ENCODE measurements at places on chromosomes 11 and 22.
A peak's percentile ranks its signal among the peaks of the same experiment; 100 is the strongest.

DNA sequence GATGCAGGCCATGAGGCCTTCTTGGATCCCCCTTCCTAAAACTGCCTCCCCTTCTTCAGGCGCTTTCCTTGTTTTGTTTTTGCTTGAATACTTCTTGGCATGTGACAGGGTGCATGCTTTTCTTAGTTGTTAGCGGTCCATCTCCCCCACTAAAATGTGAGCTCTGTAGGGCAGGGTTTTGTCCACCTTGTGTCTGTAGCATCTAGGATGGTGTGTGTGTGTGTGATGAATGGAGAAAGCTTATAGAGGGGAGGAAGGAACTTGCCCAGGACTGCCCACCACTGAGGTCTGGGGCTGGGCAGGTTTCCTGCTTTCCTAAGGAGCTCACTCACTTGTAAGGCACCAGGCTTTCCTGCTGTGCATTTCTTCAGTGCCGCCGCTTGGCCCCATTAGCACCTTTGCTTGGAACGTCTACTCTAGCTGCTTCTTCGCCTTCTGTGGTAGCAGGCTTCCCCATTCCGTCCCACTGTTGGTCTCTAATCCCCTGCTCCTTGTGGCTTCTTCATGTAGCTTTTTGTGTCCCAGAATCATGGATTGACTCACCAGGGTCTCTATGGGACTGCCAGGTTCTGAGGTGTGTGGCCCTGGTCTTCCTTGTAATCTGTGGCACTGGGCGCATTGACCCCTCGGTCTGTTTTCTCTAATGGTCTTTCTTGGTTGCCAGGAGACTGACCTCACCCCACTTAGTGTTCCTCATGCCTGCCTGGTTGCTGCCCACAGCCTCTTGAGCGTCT, 3.3 kb downstream of the DGCR8 start:
- DNase-seq = no peak

DNA sequence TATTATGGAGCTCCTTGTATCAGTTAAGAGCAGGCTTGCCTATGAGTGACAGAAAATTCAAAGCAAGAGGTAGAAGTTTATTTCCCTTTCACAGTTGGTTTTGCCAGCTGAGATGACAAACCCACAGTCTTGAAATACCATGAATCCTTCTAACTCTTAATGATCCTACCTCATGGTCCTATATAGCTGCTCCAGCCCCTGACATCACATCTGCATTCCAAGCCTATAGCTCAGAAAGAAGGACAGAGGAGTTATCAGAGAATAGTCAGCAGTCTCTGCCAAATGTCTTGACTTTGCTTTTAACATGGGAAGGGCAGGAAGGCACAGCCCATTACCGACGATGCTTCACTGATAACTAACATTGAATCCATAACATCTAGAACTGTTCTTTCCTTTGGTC, 76.2 kb downstream of the APIP start:
- DNase-seq = no peak

- DNase-seq = no peak
Observed at GRCh38 chr11:44351898-44352498, 42.1 kb upstream of the ALX4 start.

GRCh38 chr22:30605449-30606110, 1.4 kb upstream of the TCN2 start:
- peak; percentile 24 for DNase-seq

- no peak for DNase-seq
Observed at GRCh38 chr22:42294034-42294985, 23.9 kb upstream of the TCF20 start.

DNA sequence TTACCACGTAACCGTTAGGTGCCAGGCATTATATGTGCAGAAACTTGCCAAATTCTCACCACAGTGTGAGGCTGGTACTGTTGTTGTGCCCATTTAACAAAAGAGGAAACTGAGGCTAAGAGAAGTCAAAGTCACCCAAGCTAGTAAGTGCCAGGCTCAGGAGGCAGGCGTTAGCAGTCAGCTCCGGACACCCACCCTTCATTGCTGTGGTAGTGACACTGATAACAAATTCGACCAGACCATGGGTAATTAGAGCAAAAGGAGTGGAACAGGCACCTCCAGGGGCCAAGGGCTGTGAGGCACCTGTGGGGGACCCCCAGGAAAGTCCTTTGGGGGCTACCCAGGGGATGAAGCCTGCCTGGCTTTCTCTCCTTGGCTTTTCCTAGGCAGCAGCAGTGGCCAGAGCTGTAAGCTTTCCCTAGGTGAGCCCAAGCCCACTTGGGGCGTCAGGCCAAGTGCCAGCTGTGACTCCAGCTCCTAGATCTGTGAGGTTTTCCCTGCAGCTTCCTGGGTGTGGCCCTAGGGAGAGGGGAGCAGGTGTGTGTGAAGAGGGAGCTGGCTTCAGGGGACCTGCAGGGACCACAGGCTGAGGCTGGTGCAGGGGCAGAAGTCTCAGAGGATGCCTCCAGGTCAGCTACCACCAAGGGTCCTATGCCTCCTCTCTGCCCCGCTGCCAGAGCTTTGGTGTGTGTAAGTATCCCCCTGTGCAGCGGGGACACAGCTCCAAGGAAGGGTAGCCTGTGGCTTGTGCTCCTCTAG, 19.7 kb upstream of the ALX4 start:
- no peak for DNase-seq

- DNase-seq = no peak
Observed at GRCh38 chr11:90491466-90491865, 268.6 kb upstream of the CHORDC1 start.

DNA sequence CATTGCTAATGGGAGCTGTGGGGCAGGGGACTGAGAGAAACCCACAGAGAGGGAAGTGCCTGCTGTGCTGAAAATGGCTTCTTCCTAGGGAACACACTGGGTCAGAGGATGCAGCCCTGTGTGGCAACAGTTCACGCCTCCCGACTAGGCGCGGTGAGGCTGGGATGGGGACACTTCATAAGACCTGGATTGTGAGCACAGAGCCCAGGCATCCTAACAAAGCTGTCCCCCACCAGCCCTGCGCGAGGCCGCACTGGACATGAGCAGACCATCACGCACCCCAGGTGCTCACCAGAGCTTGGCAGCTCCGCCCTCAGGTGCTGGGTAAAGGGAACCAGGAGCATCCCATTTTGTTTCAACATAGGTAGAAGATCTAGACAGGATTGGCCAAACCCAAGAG, 1.8 kb upstream of the KRTAP5-4 start:
- no peak for DNase-seq

GRCh38 chr11:119809346-119809745, 80.3 kb upstream of the NECTIN1 start:
- no peak for DNase-seq

DNA sequence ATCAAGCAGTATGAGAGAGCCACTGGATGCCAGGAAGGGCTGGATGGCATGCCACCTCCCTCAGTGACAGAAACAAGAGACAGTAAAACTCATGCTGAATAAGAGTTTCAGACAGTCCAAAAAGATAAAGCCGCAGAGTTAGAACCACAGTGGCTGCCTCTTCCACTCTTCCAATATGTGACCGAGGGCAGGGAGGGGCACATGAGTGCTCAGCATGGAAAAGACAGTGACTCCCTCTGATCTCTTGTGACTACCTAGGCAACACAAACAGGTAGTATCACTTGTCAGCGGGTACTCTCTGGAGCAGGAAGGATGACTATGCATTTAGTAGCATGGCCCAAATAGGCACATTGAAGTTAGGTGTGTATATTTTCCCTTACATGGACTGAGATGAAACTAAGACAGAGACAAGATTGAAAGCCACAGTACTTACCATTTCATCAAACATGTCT, 295.4 kb downstream of the CADM1 start:
- no peak for DNase-seq

- no peak for DNase-seq
Observed at GRCh38 chr11:86632499-86633269, 39.7 kb downstream of the ME3 start.

DNA sequence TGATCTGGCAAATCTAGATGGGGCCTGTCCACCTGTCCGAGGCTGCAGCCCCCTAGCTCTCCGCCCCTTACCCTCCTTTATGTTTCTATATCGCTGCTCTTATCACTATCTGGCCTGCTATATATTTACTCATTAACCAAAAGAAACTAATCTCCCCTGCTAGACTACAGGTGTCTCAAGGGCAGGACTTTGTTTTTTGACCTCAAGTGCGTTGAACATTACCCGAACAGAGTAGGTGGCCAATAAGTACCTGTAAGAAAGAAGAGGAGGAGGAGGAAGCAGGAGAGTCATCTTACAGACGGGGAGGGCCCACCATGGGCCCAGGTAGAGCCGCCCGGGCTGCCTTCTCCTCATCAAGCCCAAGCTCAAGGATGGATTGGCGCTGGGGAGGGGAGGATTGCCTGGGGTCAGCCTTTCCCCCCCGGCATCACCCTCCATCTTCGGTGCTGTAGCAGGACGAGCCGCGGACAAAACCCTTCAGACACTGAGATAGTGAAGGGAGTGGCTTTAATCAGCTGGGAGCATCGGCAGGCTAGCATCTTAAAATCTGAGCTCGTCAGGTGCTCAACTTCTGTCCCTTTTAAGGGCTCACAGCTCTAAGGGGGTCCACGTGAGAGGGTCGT, 1.2 kb upstream of the P2RY6 start:
- no peak for DNase-seq

DNA sequence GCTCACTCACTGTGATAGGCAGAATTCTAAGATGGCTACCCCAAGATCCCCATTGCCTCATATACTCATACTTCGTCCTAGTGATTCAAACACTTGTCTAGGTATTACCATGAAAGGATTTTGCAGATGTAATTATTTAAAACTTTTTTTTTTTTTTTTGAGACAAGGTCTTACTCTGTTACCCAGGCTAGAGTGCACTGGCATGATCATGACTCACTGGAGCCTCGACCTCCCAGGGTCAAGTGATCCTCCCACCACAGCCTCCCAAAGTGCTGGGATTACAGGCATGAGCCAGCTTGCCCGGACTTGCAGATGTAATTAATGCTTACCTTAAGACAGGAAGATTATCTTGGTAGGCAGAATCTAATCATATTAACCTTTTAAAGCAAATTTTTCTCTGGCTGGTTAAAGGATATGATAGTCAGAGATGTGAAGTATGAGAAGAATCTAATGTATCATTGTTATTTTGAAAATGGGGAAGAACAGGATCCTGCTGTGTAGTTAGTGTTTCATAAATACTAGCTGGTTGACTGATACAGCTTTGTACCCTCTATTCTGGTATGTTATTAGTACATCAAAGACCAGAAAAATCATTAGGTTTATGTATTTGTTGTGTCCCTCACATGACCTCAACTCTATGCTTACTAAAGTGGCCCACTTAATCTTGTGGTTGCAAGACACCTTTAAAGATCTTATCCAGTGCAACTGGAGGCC, 35.5 kb downstream of the C2CD3 start:
- DNase-seq = no peak

DNA sequence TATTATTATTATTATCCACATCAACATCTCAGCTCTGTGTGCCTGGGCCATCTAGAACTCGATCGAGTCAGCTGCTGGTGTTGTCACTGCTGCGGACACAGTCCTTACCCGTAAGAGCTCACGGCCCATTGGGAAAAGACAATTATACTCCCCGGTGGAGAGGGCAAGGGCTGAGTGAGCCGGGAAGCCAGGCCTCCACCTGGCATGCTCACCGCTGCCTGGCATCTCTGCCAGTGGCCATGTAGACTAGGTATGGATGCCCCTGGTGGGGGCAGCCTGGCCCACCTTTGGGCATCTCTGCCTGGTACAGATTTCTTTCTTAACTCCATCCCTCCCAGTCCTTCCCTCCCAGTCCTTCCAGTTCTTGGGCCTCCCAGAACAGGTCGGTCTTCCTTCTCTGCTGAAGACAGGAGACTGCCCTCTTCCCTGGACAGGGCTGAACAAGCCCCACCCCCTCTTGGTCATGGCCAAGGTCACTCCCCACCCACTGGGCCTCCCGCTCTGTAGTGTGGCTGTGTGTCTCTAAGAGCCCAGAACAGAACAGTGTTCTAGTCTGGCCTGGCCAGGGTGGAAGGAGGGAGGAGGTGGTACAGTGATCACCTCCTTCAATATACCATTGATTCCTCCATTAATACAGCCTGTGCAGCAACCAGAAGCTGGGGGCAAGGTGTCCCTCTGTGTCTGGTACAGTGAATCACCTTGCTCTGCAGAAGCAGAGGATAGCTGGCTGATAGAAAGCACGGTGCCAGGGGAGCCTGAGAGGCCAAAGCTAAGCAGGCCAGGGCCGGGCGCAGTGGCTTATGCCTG, 57.7 kb downstream of the FLRT1 start:
- no peak for DNase-seq
